Keratinocyte (primary cell): ENCODE measurements at places on chromosomes 2 and 18. TPM values are rescaled to one million over a fixed set of nuclear protein-coding genes. Genes with fewer than 3 reads are reported as not detected.
A peak's percentile ranks its signal among the peaks of the same experiment; 100 is the strongest.

GRCh38 chr2:179812501-179812900 lies 48.9 kb downstream of the ZNF385B start:
- no peak for DNase-seq
- no peak overlapping the region for H3K4me3 ChIP-seq
- H3K27ac ChIP-seq: no peak overlapping the region
- H3K4me1 ChIP-seq: no peaks in the 10 kb centered on the region

DNA sequence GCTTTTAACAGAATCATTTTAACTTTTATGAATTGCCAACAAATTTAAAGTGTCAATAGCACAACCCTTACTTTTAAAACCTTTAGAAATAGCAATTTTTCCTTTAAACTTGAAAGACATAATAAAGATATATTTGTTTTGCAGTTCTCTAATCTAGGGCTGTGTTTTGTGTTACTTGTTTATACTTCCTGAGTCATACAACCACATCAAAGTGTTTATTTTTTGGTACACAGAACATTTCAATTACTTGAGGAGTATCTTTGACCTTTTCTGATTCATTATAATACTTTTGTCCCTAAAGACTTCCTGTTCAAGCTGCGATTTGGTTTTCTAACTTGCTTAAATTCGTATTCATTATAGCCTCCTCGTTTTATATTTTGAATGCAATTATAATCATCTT lies 21.8 kb downstream of the TYW5 start:
- H3K36me3 ChIP-seq: peaks cover 6% of the 10 kb centered on the region
- H3K27ac ChIP-seq: no peak overlapping the region
- no peaks in the 10 kb centered on the region for H3K27me3 ChIP-seq
- H3K4me3 ChIP-seq: no peak overlapping the region
- H3K4me1 ChIP-seq: no peaks in the 10 kb centered on the region
- DNase-seq: no peak

- H3K27me3 ChIP-seq: no peaks in the 10 kb centered on the region
- no peak overlapping the region for H3K4me3 ChIP-seq
- DNase-seq: peak; percentile 65
- peaks cover 11% of the 10 kb centered on the region for H3K4me1 ChIP-seq
- H3K36me3 ChIP-seq: peaks cover 4% of the 10 kb centered on the region
Observed at GRCh38 chr2:200944467-200945394, 18.7 kb downstream of the ORC2 start.

DNA sequence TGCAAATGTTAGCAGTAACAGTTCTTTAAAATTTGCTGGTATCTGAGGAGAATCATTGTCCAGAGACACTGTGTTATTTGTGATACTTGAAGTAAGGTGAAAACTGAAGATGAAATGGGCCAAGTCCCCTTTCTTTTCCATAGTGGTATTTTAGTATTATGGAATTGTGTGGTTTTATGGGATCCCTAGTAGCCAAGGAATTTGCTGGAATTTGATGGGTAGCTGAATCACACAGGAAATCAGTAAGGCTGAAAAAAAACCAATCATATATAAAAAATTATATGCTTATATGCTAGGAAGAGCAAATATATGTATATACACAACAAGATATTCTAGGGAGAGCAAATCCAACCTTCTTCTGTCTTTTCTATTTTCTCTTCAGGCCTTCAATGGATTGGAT lies 54.2 kb upstream of the TACR1 start:
- no peak for DNase-seq
- H3K27me3 ChIP-seq: no peaks in the 10 kb centered on the region
- H3K4me1 ChIP-seq: no peaks in the 10 kb centered on the region

DNA sequence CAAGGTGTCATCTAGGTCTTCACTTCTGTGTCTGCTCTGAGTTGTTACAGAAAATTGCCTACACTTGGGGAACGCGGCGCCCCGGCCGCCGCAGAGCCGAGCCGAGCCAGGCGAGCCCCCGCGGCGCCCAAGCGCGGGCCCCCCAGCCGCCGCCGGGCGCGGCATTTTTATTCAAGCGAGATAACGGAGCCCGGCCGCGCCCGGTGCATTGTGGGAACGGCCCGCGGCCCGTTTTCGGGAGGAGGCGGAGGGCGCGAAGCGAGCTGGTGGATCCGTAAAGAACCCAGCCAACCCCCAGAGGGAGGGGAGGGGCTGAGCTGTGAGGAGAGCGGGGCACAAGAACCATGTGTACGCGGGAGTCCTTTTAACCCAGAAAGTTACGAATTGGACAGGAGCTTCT lies 191.8 kb downstream of the FTCDNL1 start:
- H3K27me3 ChIP-seq: no peaks in the 10 kb centered on the region
- DNase-seq: no peak
- no peaks in the 10 kb centered on the region for H3K36me3 ChIP-seq

DNA sequence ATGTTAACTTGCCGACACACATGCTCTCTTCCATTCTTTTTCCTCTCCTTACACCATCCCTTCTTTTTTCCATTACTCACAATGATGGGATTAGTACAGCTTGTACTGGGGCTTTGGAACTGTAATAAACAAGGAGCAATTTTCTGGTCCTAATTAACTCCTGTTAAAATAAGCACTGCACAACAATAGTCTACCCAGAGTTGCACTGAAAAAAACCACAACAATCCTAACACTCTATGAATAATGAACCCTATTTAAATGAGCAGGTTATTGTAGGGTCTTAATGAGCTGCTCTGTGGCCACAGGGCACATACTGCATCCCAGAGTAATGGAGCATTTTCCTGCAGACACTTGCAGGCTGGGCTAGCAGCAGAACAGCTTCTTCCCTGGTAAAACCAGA lies 380.3 kb downstream of the NRXN1 start:
- peaks cover 32% of the 10 kb centered on the region for H3K4me1 ChIP-seq
- no peak for DNase-seq
- H3K27ac ChIP-seq: peak overlapping the region; percentile 94
- H3K36me3 ChIP-seq: no peaks in the 10 kb centered on the region
- H3K27me3 ChIP-seq: no peaks in the 10 kb centered on the region

- H3K4me3 ChIP-seq: no peak overlapping the region
- DNase-seq: no peak
- no peaks in the 10 kb centered on the region for H3K36me3 ChIP-seq
- no peaks in the 10 kb centered on the region for H3K4me1 ChIP-seq
Observed at GRCh38 chr2:30686000-30686399, 121.2 kb downstream of the CAPN13 start.

DNA sequence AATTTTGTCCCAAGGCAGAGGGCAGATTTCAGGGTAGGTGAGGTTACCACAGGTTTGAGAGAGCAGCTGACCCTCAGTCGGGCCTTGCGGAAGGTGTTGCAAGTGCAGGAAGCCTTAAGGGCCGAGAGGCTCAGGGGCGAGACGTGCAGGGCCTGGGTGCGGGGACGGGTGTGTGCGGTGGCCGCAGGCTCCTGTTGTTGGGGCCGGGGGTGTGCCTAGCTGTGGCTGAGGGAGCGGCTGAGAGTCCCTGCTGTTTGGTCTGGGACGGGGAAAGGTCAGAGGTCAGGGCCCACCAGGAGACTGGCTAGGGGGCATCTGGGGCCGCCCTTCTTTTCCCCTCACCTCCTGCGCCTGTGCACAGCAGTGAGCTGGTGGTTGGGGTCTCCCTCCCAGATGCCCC lies 52.5 kb downstream of the NTSR2 start:
- H3K36me3 ChIP-seq: no peaks in the 10 kb centered on the region
- no peaks in the 10 kb centered on the region for H3K4me1 ChIP-seq
- H3K27ac ChIP-seq: no peak overlapping the region
- no peak overlapping the region for H3K4me3 ChIP-seq
- no peak for DNase-seq

DNA sequence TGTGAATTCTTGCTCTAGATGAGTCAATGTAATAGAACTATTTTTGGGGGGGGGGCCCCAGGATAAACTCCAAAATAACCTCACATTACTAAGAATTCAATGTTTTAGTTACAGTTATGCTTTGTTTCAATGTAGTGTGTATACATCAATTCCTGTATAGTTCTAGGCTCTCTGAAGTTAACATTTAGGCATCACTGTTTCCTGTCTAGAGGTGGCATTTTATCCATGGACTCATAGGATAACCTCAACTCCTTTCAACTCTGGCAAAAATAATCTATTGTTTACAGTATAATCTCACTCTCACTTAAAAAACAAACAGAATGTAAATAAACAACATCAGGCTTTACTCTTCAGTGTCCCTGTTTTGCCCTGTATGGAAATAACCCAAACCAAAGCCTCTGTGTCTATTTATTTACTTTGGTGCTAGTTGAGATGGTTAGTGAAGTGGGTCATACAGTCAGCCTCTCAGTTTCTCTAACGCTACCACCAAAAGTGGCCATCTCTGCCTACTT lies 79.3 kb upstream of the MMADHC start:
- H3K4me3 ChIP-seq: no peak overlapping the region
- H3K27me3 ChIP-seq: no peaks in the 10 kb centered on the region
- peaks cover 5% of the 10 kb centered on the region for H3K4me1 ChIP-seq
- no peak overlapping the region for H3K27ac ChIP-seq

GRCh38 chr18:61637905-61638595 lies 254.8 kb downstream of the RNF152 start:
- H3K4me3 ChIP-seq: no peak overlapping the region
- peaks cover 6% of the 10 kb centered on the region for H3K4me1 ChIP-seq
- no peak overlapping the region for H3K27ac ChIP-seq
- no peaks in the 10 kb centered on the region for H3K27me3 ChIP-seq
- no peak for DNase-seq
- no peaks in the 10 kb centered on the region for H3K36me3 ChIP-seq

- no peaks in the 10 kb centered on the region for H3K36me3 ChIP-seq
- peaks cover 9% of the 10 kb centered on the region for H3K4me1 ChIP-seq
- no peak overlapping the region for H3K27ac ChIP-seq
Observed at GRCh38 chr18:59044855-59045254, 94.8 kb upstream of the SEC11C start.

DNA sequence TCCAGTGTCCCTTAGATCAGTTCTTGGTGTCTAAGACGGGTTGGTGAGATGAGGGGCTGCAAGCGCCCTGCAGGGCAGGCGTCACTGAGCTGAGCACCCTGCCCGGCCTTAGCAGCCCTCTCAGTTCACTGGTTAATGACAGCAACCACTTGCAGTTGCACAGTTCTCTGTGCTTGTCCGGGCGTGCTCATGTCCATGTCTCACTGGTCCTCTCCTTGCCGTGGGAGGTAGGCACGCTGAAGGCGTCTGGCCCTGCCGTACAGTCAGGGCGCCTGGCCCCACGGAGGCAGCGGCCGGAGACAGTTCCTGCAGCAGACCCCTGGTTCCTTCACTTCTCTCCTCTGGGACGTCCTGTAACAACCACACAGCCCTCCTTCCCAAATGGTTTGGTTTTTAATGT lies 75.3 kb downstream of the ARHGEF4 start:
- H3K4me3 ChIP-seq: peak overlapping the region; percentile 61
- H3K27ac ChIP-seq: peak overlapping the region; percentile 88
- H3K27me3 ChIP-seq: no peaks in the 10 kb centered on the region
- peaks cover 4% of the 10 kb centered on the region for H3K36me3 ChIP-seq

VWC2L gene
- not detected in 3 replicates for polyA plus RNA-seq

KLHL30 gene
- not detected in 3 replicates for polyA plus RNA-seq

SULT6B1 gene
- polyA plus RNA-seq: not detected in 3 replicates

BMP10 gene
- 0.05 TPM in 1 of 3 replicates, not detected in the others for polyA plus RNA-seq

TXNDC2 gene
- 0.03 TPM in 1 of 3 replicates, not detected in the others for polyA plus RNA-seq

EML6 gene
- 0.26 to 2.0 TPM (median 0.96 TPM) in 3 replicates for polyA plus RNA-seq

TOGARAM2 gene
- polyA plus RNA-seq: 0.10 to 0.15 TPM in 2 of 3 replicates, not detected in the other

TMEM163 gene
- polyA plus RNA-seq: not detected in 3 replicates
